A549 (cell line): ENCODE measurements at places on chromosomes 16 and 17.

- peak; percentile 82 for DNase-seq
These were observed 9.1 kb downstream of the NAGPA start for GRCh38 chr16:5024632-5025031.

GRCh38 chr16:17336530-17336900, 134.2 kb downstream of the XYLT1 start:
- DNase-seq = no peak

DNA sequence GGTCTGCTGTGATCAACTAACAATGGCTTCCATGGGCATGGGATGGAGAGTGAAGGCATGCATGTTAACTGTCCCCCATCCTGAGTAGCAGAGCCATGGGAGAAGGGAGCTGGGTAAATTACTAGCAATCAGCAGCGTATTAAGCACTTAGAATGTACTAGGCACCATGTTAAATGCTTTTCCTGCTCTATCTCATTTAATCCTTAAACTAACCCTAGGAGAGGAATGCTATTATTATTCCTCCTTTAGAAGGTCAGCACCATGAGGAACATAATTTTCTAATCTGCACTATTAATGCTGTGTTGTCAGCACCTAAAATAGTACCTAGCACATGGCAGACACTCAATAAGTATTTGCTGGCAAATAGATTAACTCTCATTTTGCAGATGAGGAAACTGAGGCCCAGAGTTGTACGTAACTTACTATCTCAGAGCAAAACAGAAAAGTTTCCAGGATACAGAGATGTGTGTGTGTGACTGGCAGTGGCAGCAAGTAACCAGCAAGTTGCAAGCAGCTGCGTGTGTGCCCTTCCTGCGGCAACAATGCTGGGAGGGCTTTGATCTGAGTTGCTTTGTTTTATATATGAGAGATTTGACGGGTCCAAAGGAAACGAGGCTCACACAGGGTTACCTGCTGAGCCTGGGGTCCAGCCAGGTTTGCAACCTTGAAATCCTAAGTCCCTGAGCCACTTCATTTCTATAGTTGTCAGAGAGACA, 6.5 kb upstream of the KLHL36 start:
- DNase-seq = no peak

- no peak for DNase-seq
These were observed 4.6 kb upstream of the STARD3 start for GRCh38 chr17:39632153-39632941.

GRCh38 chr16:53413864-53414263, 20.4 kb upstream of the RBL2 start:
- no peak for DNase-seq

DNA sequence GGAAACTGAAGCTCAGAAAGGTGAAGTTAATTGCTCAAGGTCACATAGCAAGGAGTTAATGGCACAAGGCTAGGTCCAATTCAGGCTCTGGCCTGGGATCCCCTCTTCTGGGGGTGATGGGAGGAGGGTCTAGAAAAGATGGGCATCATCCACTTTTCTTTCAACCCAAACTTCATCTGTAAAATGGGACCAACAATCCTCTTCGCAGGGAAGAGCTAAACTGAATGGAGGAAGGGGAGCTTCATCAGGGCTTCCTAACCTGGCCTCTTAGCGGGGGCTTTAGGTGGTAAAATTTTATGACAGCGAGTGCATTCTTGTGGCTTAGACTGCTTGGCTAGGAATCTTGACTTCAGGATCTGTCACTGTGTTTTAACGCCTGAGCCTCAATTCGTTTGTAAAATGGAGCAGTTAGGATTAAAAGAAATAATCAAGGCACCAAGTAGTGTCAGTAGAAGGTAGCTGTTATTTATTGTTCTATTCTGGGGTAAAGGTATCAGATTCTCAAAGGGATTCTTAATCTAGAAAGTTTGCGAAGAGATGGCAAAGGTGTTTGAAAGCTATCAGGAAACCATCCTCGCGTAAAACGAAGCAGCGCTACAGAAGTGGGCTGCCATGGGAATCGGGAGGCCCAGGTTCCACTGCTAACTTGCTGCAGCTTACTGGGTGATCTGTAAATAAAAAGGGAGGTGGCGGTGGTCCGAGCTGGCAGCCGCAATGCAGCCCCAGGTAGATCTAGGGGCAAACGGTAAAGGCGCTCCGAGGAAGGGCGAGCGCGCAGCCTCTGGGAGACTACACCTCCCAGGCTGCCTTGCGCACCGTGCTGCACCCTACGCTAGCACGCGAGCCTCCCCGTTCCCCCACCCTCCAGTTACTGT, 1.5 kb upstream of the SRCAP start:
- peak; percentile 95 for DNase-seq

DNA sequence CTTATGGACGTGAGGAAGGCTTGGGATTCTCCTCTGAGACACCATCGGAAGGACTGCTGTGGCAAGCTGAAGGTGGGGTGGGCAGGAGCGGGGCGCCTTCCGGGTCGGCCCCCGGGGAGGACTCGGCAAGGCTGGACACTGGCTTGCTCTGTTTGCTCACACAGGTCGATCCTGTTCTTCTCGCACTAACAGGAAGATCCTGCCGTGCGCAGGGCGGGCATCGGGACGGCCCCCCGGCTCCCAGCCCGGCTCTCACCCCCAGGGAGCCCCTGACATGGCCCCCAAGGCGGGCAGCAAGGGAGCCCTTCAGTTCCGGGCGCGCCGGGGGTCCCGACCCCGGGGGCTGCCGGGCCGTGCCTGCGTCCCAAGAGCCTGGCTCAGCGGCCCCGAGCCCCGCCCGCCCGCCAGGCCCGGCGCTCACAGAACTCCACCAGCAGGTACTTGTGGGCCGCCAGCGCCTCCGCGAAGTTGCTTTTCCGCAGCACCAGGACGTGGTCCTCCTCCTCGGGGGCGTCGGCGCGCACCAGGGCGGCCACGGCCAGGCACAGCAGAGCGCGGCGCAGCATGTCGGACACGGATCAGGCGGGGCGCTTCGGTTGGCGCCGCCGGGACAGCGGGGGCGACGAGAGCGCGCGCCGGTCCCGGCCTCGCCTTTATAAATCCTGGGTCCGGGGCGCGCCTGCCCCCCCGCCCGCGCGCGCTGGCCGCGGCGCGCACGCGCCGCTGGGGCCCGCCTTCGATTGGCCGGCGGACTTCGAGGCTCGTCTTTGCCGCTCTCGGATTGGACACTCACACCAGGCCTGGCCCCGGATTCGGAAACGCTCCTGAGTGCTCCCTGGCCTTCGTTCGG, at the start of gene P4HB:
Gene P4HB (minus strand): TSS at position 630 of the 850 bp plus-strand sequence. CDS start 64 bp downstream, at position 566.
- no peak for DNase-seq

DNA sequence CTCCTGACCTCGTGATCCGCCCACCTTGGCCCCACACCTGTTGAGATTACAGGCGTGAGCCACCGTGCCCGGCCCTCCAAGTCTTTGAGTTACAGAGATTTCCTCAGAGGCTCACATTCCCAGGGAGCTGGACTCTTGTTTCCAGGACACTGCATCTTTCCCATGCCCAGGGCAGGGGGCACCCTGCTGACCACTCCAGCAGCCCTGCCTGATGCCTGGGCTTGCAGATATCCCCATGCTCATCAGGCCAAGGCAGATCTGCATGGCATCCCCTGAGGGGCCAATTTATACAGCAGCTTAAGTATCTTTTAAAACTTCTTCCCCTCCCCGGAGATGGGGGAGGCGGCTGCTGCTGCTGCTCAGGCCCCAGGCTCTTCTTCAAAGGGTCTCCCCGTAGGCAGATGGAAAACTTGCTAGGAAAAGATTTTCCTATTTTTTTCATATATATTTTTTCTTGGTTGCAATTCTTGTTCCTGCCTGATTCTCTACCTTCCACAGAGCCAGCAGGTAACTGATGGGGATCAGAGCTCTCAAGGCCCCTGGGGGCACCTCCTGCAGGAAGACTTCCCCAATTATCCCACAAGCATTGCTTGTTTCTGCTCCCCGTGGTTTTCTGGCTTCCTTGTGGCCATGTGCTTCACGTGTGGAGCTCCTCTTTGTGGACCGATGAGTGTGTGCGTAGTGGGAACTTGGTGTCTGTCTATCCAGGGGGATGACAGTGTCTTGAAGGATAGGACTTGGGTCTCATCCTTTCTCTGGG, 102.2 kb upstream of the SDK2 start:
- no peak for DNase-seq

DNA sequence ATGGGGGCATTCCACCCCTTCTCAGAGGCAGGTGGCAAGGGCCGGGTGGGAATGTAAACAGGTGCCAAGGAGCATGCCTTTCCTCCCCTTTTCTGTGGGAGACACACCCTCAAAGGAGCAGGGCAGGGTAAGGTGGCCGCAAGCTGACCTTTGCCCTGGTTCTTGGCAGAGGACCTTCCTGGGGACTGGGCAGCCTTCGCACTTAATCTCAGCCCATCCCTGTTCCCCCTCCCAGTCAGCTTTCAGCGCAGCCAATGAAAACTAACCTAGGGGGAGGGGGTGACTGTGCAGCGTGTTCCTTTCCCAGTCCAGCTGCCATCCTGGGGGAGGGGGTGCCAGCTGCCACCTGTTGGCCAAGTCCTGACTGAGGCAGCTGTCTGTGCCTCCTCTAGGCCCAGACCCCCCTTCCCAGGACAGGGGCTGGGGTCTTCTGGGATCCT, 2.8 kb downstream of the TRAF4 start:
- DNase-seq = peak; percentile 76

- DNase-seq = no peak
These were observed 12.3 kb upstream of the MPRIP start for GRCh38 chr17:17029938-17030337.

DNA sequence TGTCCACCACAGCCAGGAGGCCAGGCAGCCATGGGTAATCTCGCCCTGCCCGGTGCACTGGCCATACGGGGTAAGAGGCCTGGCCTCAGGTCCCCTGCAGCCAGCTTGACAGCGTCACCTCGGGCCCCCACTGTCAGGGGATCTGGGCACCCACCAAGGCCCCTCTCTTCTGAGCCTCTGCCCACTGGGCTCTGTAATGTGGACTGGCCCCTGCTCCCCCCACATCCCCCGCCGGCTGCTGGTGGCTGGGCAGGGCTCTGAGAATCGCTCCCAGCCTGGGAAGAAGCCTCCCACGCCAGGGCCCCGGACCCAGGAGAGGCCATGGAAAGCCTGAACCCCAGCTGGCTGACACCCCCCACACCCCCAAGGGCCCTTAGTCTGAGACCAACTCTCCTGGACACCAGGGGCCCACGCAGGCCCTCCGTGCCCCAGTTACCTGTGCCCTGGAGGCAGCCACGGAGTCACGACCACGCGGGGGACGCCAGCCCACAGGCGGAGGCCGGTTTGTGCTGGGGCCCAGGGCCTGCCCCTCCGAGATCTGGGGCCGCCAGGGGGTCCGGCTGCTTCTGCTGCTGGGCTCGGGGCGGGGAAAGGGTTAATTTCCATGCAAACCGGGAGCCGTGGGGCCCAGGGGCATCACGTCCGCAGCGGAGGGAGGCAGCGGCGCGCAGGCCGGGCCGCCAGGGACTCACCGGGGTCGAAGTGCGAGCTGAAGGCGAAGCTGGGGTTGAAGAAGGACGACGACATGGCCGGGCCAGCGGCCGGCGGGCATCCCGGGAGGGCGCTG, at the start of gene PVALEF:
Gene PVALEF (plus strand): TSS at position 262 of the 787 bp plus-strand sequence. CDS start 15,720 bp downstream, outside the sequence.
- DNase-seq = peak; percentile 70

DNA sequence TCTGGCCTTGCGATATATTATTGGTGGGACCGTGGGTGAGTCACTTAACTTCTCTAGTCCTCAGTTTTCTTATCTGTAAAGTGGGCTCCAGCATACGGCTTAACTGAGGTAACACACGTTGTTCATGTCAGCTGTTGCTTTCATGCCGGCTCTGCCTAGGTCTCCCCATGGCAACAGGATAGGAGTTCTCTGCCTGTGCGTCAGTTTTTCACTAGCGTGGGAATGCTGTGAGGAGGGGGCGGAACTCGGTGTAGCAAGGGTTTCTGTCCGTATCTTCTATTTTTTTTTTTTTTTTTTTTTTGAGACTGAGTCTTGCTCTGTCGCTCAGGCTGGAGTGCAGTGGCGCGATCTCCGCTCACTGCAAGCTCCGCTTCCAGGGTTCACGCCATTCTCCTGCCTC, 758.5 kb upstream of the RBFOX1 start:
- no peak for DNase-seq

DNA sequence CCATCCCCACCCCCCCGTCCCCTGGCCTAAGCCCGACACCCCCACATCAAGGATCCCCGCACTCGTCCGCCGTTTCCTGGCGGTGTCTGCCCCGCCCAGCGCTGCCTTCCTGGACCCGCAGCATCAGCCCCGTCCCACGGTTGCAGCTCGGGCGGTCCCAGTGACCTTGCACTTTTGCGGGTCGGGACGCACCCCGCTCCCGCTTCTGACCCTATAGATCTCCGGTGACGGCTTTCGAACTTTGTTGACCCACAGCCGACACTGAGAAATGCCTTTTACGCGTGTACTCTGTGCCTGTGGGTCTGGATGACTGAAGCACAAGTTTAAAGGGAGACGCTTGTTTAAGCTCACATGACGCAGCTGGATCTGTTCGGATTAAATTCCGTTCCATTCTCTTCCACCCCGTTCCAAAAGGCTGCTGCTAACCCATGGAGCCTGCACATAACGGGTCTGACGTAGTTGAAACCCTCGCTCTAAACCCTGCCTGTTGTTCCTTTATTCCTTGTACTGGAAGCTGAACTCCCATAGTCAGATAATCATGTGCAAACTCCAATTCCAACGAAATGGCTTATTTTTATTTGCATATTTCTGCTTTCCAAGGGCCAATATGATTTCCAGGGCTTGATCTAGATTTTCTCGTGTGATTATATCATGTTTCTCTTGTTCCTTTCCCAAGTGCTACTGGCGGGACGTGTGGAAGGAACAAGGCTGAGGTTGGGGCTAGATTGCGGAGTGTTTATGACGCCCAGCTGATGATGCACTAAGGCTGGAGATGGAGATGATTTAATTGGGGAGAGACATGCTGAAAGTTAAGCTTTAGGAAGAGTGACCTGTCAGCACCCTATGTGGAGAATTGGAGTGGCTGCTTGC, 834 bp downstream of the FLYWCH1 start:
- DNase-seq = peak; percentile 28

DNA sequence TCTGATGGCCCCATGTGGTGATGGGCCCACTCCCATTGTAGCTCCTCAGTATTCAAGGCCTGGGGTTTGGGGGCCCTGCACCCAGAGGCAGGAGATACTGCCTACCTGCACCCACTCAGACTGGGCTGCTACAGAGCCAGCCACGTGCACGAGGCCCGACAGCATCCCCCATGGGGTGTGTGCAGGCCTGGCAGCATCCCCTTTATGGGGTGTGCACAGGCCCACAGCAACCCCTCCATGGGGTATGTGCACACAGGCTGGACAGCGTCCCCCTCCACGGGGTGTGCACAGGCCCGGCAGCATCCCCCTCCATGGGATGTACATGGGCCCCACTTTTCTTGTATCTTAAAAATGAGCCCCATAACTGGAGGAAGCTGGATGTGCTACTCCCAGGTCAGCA, 156.0 kb downstream of the RBFOX3 start:
- no peak for DNase-seq
